Esophagus squamous epithelium (tissue), 5 donors: ENCODE measurements at places on chromosomes 7 and 10.

DNA sequence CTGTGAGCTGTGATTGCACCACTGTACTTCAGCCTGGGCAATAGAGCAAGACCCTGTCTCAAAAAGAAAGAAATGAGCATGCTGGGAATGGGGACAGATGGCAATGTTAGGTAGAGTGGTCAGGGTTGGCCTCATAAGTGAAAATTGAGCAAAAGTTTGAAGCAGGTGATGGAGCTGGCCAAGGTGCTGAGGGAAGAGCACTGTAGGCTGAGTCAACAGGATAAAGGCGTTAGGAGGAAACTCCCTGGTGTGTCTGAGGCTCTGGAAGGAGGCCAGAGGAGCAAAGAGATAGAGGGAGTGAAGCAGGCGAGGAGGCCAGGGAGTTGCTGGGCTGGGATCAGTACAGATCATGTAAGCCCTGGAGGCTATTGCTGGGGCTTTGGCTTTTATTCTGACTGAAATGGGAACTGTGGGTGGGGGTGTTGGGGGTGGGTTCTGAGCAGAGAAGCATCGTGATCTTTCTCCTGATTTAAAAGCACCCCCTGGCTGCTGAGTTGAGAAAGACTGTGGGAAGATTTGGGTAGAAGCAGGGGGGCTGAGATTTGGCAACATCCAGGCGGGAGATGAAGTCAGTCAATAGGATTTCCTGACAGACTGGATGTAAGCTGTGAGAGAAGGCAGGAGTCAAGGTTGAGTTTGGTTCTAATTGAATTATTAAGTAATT lies 52.5 kb upstream of the VKORC1L1 start:
- no peak overlapping the region for H3K27ac ChIP-seq
- H3K27me3 ChIP-seq = no peaks in the 10 kb centered on the region
- DNase-seq = no peak
- no peaks in the 10 kb centered on the region for H3K4me1 ChIP-seq
- no peak overlapping the region for H3K4me3 ChIP-seq

DNA sequence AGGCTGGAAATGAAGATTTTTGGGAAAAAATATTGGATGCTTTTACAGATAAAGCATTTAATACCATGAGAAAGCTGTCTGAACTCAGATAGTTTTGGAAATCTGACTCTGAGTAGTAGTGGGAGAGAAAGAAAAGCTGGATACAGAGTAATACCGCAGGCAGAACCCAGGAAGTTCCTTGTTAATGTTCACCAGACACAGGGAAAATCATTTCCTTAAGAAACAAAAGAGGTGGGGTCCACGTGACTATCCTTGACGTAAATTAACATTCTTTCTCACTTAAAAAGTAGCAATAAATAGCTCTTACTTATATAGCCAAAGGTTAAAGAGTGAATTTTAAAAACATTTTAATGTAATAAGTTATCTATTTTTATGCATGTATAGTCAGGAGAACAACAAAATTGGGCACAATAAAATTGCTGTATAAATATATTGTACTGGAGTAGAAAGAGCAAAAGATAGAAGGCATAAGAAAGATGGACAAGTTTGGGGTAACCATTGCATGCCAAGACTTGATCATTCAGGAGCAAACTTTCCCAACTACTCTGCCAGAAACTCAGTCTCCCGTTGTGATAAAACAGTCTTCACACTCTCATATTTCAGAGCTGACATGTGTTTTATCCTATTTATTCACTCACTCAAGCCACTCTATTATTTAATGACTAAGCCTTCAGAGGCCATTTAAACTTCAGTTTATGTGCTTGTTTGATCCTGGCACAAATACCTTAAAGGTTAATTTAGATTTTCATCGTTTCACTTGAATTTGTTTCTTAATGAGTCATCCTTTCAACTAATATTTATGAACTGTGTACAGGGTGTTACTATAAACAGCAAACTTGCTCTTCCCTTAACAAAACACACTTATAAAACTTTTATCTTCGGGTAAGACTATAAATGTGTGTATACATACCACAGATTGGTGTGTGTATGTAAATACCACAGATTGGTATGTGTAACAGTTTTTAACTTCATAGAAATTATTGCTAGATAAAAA lies 143.1 kb downstream of the GNAI1 start:
- no peak overlapping the region for H3K27ac ChIP-seq
- DNase-seq = no peak
- H3K4me1 ChIP-seq = peaks cover 14% of the 10 kb centered on the region
- no peak overlapping the region for H3K4me3 ChIP-seq

DNA sequence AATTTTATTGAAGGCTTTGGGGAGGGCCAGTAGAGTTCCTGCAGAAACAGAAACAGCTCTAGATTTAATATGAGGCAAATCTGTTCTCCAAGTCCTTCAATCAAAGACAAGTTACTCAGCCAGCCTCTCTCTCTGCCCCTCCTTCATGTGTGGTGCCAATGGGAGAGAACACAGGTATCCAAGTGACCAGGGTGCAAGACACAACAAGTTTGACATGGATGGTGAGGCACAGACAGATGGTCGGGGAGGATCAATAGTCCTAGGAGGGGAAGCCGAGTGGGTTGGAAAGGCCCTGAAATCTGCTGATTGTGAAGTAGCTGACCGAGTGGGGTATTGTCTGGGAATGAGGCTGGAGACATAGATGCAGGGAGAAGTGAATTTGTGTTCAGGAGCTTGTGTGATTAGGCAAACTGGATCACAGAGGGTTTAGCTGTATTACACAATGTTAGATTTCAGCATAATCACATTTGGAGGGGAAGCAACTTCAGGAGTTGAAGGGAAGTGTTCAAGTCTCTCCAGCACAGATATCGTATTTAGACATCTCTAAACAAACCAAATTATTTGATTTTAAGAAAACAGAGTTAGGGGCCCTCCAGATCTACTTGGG lies 1.5 kb downstream of the GIMAP1 start:
- no peak for DNase-seq
- H3K4me3 ChIP-seq = peak overlapping the region; percentile 45
- H3K36me3 ChIP-seq = no peaks in the 10 kb centered on the region
- H3K4me1 ChIP-seq = no peaks in the 10 kb centered on the region
- no peaks in the 10 kb centered on the region for H3K27me3 ChIP-seq

DNA sequence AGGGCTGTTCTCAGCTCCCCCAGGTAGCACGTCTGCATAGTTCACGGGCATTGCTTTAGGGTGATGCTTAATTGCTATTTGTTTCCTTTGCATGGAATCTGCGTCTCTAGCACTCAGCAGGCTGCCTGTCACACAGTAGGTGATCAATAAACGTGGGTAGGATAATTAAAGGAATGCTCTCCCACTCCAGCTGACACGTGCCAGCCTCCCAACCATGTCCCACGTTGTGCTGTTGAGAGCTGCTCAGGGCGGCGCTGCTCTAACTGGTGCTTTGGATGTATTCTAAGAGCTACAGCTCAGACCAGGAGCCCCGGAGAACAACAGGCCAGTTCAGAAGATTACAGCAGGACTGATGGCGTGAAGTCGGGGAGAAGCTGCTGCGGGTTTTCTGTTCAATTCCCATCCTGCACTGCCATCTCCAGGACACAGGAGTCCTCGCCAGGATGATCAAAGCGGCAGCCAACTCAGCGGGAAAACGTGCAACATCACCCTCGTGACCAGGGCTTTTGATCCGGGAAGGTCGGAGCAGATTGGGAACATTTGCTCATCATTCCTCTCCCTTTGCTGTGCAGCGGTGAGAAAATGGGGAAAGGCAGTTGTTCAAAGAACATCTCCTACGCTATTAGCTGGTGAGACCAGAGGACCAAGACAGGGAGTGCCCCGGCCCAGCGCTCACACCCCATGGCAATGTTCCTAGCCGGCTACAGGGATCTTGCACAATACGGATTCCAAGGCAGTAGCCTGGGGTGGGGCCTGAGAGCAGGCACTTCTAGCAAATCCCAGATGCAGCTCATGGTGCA lies 50.5 kb upstream of the FOXK1 start:
- no peak for DNase-seq
- H3K4me1 ChIP-seq = peaks cover 13% of the 10 kb centered on the region
- no peaks in the 10 kb centered on the region for H3K27me3 ChIP-seq
- H3K36me3 ChIP-seq = no peaks in the 10 kb centered on the region
- H3K4me3 ChIP-seq = no peak overlapping the region
- peak overlapping the region; percentile 39 for H3K27ac ChIP-seq

- no peak overlapping the region for H3K27ac ChIP-seq
- H3K27me3 ChIP-seq = no peaks in the 10 kb centered on the region
- H3K4me3 ChIP-seq = no peak overlapping the region
- no peaks in the 10 kb centered on the region for H3K36me3 ChIP-seq
Measured at GRCh38 chr10:35079763-35080162, 10.4 kb downstream of the CUL2 start.

GRCh38 chr10:50152792-50153272 lies 85.1 kb downstream of the WASHC2A start:
- no peak overlapping the region for H3K27ac ChIP-seq
- no peak overlapping the region for H3K4me3 ChIP-seq

DNA sequence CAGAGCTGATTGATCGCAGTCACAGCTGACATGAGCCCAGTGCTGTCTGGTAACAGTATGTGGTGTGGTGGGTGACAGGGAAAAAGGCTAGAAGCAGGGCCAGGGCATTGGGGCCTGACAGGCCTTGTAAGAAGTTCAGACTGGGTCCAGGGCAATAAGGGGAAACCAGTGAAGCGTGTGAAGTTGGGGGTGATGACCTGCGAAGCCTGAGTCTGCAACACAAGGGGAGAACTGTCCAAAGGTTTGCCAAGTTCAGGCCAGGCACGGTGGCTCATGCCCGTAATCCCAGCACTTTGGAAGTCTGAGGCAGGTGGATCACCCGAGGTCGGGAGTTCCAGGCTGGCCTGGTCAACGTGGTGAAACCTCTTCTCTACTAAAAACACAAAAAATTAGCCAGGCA lies 983.9 kb upstream of the ZNF722 start:
- no peaks in the 10 kb centered on the region for H3K4me1 ChIP-seq
- no peaks in the 10 kb centered on the region for H3K27me3 ChIP-seq
- H3K36me3 ChIP-seq = no peaks in the 10 kb centered on the region
- no peak overlapping the region for H3K4me3 ChIP-seq

- H3K36me3 ChIP-seq = no peaks in the 10 kb centered on the region
- no peaks in the 10 kb centered on the region for H3K27me3 ChIP-seq
- no peaks in the 10 kb centered on the region for H3K4me1 ChIP-seq
- no peak for DNase-seq
Measured at GRCh38 chr10:115665549-115665948, 572.4 kb downstream of the ATRNL1 start.

DNA sequence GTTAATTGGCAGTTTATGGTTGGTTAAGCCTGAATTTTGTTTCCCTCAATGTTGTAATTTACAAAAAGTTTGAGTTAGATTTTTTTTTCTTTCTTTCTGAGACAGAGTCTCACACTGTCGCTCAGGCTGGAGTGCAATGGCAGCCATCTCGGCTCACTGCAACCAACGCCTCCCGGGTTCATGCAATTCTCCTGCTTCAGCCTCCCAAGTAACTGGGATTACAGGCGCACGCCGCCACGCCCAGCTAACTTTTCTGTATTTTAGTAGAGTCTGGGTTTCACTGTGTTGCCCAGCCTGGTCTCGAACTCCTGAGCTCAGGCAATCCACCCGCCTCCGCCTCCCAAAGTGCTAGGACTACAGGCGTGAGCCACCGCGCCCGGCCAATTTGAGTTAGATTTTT lies 935 bp downstream of the ZNF273 start:
- H3K27ac ChIP-seq = no peak overlapping the region
- H3K36me3 ChIP-seq = no peaks in the 10 kb centered on the region
- no peak for DNase-seq

DNA sequence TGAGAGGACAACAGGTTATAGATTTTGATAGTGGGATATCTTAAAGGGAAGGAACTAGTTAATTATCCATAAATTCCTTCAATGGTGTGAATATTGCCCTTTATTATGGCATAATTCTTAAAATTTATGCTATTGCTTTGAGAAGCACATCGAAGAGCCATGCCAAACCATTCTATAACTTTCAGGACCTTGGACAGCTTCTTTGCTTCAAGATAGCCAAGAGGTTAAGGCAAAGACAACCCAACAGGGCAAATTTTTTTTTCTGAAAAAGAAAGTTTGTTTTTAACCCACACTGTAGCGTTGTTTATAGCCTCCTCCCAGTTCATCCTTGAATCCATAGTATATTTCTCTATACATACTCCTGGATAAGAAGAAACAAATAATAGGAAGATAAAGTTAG lies 103.2 kb downstream of the NRG3 start:
- no peak overlapping the region for H3K27ac ChIP-seq
- H3K4me3 ChIP-seq = no peak overlapping the region
- no peaks in the 10 kb centered on the region for H3K4me1 ChIP-seq
- no peaks in the 10 kb centered on the region for H3K36me3 ChIP-seq
- no peaks in the 10 kb centered on the region for H3K27me3 ChIP-seq

GRCh38 chr7:73933091-73933490 lies 72.1 kb downstream of the TMEM270 start:
- no peaks in the 10 kb centered on the region for H3K36me3 ChIP-seq
- no peak overlapping the region for H3K4me3 ChIP-seq
- H3K27me3 ChIP-seq = no peaks in the 10 kb centered on the region
- DNase-seq = no peak
- peaks cover 25% of the 10 kb centered on the region for H3K4me1 ChIP-seq

GRCh38 chr10:17386616-17387075 lies 67.7 kb downstream of the ST8SIA6 start:
- no peak overlapping the region for H3K4me3 ChIP-seq
- DNase-seq = no peak
- H3K27ac ChIP-seq = no peak overlapping the region
- peaks cover 9% of the 10 kb centered on the region for H3K4me1 ChIP-seq
- no peaks in the 10 kb centered on the region for H3K27me3 ChIP-seq
- no peaks in the 10 kb centered on the region for H3K36me3 ChIP-seq

GRCh38 chr10:62692085-62692484 lies 112.4 kb upstream of the ADO start:
- H3K27ac ChIP-seq = no peak overlapping the region
- no peaks in the 10 kb centered on the region for H3K36me3 ChIP-seq
- no peaks in the 10 kb centered on the region for H3K4me1 ChIP-seq
- no peaks in the 10 kb centered on the region for H3K27me3 ChIP-seq
- no peak for DNase-seq

GRCh38 chr10:132671228-132672154 lies 114.5 kb downstream of the NKX6-2 start:
- no peak overlapping the region for H3K4me3 ChIP-seq
- H3K4me1 ChIP-seq = no peaks in the 10 kb centered on the region
- no peak overlapping the region for H3K27ac ChIP-seq

DNA sequence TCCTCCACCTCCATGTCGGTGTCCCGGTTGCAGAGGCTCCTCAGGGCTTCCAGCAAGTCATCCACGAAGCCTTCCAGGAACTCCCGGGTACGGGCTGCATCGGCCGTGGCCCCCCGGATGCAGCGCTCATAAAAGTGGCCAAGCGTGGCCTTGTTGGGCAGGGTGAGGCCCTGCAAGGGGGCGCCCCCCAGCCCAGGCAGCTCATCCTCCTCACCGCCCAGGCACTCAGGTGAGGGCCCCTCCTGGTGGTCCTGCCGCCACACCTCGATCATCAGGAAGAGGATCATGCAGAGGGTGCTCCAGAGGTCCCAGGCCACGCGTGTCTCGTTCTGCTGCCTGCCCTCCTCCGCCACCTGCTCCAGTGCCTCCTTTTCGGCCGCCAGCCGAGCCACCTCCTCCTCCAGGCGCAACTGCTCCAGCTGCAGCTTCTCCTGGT lies 22.8 kb downstream of the ITPRIP start:
- H3K4me3 ChIP-seq = no peak overlapping the region
- peaks cover 79% of the 10 kb centered on the region for H3K4me1 ChIP-seq
- no peak for DNase-seq
- H3K36me3 ChIP-seq = peaks cover 37% of the 10 kb centered on the region
- peak overlapping the region; percentile 91 for H3K27ac ChIP-seq
- no peaks in the 10 kb centered on the region for H3K27me3 ChIP-seq

GRCh38 chr7:76086070-76086469 lies 38.2 kb downstream of the MDH2 start:
- H3K36me3 ChIP-seq = no peaks in the 10 kb centered on the region
- H3K27me3 ChIP-seq = no peaks in the 10 kb centered on the region
- no peak overlapping the region for H3K27ac ChIP-seq
- no peak overlapping the region for H3K4me3 ChIP-seq
- no peaks in the 10 kb centered on the region for H3K4me1 ChIP-seq

- no peak overlapping the region for H3K27ac ChIP-seq
- H3K36me3 ChIP-seq = peaks cover 17% of the 10 kb centered on the region
- no peak for DNase-seq
- peaks cover 33% of the 10 kb centered on the region for H3K4me1 ChIP-seq
Measured at GRCh38 chr10:3773460-3774017, 11.5 kb downstream of the KLF6 start.
